Stimulated activated CD4-positive, alpha-beta T cell treated with anti-CD3 and anti-CD28 coated beads, Interleukin-12 subunit alpha, Interleukin-12 subunit beta, amount 100 ng/mL, for 24 hours (primary cell): ENCODE measurements at places on chromosomes 13 and 19.

DNA sequence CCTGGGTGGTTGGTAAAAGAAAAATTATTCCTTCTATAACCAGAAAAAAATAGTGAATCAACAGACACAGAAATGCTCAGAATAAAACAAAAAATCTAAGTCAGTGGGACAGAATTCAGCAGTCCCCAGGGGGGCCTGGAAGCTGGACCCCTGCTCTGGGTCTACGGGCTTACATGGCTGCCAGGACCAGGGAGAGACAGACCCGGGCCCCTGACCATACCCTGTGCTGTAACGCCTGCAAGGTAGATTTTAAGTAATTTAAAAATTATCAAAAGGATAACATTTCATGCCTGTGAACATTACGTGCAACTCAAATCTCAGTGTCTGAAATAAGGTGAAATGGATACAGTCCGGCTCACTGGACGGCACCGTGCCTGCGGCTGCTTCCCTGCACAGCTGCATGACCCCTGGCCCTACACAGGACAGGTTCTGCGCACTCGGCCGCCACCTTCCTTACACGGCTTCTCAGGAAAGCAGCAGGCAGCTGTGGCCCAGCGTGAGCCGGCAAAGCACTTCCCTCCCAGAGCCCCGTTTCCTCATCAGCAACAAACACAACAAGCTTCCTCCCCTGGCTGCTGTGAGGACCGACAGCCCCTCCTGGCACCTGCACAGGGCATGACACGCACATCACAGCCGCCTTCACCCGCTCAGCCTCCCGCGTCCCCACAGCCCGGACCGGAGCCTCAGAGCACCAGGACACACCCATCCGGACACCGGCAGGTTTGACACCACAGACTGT is 22.2 kb downstream of the RASA3 start:
- DNase-seq, result peak; percentile 58

DNA sequence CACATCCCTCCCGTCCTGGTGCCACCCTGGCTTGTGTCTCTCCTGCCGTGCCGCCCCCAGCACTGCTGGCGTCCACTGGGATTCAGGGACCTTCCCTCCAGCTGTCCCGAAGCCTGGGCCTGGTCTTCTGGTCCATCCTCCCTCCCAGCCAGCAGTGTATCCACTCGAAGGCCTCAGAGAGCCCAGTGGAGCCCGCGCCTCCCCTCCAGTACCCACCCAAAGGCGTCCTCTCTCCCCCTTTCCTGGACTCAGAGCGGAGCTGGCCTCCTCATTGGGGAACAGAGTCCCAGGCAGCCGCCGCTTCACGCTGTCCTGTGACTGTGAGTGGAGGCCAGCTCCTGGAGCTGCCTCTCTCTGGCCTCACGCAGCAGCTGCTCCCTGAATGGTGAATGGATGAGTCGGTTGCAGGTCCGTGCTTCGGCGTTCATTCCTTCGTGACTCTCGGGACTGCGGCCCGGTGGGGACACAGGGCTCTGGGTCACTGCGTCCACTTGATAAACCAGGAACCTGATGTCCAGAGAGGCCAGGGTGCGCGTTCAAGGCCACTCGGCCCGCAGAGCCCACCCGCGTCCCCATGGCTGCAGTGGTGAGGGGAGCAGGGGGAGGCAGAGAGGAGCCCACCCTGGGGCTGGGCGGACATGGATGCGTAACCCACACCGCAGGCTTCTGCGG is 12.1 kb downstream of the ONECUT3 start:
- DNase-seq, result no peak

GRCh38 chr19:45222724-45223123 is 22.5 kb downstream of the EXOC3L2 start:
- DNase-seq, result no peak

- no peak for DNase-seq
Measured at GRCh38 chr19:11377237-11377636, 2.8 kb downstream of the SWSAP1 start.

DNA sequence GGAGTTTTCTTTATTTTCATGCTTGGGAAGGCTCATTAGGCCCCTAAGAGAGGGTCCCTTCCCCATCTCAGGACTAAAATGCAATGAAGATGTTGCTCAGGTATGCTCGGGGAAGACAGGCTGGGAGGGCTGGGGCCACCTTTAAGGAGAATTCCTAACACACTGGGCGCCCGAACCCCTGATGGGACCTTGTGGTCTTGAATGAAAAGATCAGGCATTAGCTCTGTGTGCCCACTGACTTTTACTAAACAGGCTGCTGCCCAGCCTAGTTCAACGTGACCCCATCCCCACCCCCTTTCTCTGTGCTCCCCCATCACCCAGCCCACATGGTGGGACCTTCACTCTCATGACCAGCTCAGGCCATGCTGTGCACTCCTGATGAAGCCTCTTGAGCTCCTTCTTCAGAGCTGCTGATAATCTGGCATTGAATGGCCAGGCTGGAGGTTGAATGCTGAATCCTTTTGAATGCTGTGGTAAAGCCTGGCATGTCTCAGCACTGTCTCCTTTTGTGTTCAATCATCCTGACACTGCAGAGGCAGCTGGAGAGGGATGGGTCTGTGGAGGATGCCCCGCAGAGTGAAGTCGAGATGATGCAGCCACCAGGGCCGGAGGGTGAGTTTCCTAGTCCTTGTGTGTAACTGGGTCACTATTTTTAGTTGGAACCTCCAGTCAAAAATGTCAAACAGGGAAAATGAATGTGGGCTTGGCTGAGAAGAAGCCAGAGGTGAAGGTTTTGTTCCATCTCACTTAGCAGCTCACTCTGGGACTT is 209.1 kb downstream of the UQCRFS1 start:
- DNase-seq, result no peak

DNA sequence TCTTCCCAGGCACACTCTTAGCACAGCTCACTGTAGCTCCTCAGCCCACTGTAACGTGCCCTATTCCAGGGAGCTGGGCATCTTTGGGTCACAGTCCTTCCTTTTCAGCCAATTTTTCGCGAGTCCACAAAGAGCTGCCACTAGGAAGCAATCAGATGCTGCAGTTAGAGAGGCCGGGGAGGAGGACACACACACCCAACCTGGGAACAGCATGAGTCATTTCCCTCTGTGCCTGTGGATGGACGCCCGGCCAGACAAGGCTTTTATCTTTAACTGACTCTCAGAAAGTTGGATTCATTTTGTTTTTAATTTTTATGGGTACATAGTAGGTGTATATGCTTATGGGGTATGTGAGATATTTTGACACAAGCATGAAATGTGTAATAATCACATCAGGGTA is 918.6 kb downstream of the UQCRFS1 start:
- DNase-seq, result no peak

- DNase-seq, result no peak
Measured at GRCh38 chr19:55685776-55686175, 10.8 kb downstream of the EPN1 start.

DNA sequence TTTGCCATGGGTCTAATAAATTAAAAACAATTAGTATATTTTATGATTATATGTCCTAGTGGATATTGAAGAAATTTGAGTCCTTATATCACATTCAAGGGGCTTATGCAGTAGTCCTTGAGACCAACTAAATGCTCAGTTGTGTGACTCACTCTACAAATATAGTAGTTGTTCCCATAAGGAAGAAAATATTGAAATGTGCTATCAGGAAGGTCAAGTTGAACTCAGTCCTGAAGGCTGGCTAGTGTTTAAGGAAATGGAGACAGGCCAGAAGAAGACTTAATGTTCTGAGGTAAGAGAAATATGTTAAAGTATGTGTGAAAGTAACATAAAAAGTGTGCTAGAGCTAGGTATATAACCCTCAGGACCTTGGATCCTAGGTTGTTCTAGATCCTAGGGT is 766.1 kb upstream of the GPC6 start:
- DNase-seq, result no peak

DNA sequence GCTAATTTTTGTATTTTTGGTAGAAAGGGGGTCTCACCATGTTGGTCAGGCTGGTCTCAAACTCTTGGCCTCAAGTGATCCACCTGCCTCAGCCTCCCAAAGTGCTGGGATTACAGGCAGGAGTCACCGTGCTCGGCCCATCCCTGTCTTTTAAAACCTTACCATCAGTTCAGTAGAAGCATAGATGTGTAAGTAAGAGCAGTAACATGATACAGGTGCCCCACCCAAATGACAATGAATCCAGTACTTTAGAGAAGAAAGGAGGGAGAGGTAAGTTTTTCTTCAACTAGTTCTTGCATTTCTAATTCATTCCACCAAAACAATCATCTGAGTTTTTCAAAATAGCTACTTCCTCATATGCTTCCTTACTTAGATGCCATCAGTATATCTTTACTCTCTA is 21.9 kb downstream of the SPRY2 start:
- DNase-seq, result no peak

DNA sequence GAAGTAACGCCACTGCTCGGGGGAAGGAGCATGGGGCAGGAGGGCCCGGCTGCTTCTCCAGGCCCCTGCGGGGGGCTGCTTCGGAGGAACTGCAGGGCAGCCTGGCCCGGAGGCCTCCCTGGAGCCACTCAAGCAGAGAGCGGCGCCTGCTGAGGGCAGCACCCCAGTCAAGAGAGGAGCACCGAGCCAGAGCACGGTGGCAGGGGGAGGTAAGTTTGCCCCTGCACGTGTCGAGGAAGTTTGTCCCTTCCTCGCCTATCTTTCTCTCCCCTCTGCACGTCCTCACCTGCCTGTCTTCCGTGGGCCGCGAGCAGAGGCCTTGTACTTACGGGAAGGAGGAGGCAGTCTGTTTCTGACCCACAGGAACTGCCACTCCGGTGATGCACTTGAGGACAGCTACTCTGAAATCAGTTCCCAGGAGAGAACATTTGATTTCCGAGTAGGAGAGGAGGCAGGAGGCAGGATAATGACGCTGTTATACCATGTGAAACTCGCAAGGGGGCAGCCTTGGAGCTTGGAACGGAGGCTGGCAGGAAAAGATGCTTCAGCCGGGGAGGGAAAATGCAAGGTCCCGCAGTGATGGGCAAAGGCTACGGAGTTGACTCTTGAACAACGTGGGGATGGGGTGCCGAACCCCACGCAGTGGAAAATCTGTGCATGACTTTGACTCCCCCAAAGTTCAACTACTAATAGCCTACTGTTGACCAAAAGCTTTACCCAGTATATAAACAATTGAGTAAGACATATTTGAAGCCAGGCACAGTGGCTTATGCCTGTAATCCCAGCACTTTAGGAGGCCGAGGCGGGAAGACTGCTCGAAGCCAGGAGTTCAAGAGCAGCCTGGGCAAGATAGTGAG is 5.0 kb downstream of the FFAR1 start:
- peak; percentile 58 for DNase-seq

DNA sequence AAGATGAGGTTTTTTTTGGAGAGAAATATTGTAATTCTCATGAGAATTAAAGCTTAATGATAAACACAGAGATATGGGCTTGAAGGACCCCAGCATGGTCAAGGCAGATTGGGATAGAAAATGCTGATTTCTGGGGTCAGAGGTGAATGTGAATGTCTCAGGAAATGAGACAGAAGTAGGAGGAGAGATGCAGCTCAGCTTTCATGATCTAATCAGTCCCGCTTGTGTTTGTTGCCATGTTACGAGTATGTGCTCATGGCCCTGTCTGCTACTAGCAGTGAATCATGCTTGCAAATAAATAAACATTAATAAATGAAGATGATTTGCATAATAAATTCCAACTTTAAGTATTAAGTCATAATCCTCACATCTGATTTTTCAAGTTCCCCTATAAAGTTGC is 23.0 kb upstream of the NDFIP2 start:
- no peak for DNase-seq

GRCh38 chr19:47652285-47652684 is 43.4 kb downstream of the BICRA start:
- no peak for DNase-seq

- DNase-seq, result no peak
Measured at GRCh38 chr19:18777301-18778075, 13.6 kb downstream of the COMP start.

DNA sequence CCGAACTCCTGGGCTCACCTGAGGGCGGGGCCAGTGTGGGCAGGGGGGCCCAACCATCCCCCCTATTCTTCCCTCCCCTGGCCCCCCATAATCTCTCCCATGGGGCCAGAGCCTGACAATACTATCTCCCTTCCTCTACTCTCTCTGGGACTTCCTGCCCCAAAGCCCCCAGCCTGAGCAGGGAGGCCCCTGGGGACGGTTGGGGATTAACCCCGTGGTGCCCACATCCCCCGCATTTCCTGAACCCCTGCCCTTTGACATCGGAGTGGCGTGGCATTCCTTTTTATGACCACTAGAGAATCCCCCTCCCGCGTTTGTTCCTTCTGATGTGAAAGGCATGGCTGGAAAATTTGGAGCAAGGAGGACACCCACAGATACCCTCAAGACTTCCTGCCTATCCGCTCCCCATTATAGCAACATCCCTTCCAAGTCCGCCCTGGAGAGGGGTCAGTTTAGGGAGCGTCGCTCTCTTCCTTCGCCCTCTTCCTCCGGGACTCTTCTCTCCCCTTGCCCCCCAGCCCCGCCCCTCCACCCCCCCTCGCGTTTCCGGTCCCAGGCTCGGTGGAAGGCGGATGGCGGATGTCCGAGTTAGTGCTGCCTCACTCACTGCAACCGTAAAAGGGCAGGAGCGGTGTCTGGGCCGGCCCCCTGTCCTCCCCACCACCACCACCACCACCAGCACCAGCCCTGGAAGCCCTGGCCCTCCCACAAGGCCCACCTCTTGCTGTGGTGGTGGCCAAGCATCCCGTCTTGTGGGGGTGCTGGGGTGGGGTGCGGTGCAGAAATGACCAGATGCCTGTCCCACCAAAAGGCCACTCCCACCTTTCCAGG is 1.8 kb downstream of the VASP start:
- no peak for DNase-seq

DNA sequence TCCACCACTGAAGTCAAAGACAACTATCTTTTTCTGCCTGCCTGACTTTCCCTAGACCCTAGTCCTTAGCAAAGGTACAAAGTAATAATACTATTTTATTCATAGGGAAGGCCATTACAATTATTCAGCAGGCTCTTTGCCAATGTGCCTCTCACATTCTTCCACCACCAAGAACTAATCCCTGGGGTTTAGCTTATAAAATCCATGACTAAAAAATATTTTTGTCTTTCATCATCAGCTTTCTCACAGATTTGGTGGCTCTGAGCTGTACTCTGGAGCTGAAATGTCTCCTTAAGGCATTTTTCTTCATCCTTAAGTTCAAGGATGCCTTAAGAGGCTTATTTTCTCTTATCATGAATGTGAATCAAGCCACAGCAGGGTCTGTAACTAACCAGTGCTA is 96.1 kb downstream of the OXGR1 start:
- no peak for DNase-seq

DNA sequence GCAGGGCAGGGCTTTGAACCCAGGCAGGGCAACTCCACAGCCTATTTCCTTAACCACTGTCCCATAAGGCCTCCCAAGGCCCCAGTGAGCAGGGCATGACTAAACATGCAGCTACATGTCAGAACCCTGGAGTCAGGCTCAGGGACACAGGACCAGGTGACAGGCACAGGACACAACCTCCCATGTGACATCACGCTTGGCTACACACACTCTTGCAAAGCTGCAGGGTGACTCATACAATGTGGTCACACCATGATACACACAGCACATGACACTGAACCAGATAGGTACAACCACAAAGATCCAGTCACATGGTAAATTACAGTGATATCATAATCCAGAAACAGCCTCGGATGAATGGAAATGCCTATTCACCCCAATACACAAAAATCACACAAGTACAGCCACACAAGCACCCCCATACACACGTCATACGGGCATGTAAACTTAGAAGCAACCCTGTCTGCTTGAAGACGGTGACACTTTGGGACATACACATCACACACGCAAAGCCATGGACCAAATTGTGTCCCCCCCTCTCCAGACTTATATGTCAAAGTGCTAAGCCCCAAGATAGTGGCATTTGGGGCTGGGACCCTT is 14.5 kb downstream of the KLK4 start:
- no peak for DNase-seq
